ENCODE measurements at places on chromosomes 13 and 19.
A peak's percentile ranks its signal among the peaks of the same experiment; 100 is the strongest.

DNA sequence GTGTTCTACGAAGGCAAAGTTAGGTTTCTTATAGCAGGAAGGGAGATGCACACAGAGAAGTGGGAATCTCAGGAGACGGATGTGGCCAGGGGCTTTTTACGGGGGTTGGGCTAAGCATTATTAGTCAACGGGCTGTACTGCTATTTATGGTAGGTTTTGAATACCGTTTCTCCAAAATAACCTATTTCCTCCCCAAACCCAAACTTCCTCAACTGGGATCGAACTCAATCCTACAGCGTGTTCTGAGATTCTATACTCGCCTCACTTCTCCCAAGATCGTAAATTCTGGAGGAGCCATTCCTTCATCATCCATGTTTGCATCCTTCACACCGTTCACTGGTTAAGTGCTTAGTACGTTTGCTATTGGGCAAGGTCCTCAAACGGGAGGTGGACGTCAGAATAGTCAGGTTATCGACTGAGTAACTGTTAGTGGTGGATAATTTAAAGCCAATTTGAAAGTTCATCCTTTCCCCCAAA is 1.2 kb upstream of the TRIM13 start:
- no peak for DNase-seq

- DNase-seq: no peak
Observed at GRCh38 chr13:51246418-51247277, 24.4 kb downstream of the FAM124A start.

- no peak for DNase-seq
Observed at GRCh38 chr13:28865951-28866350, 45.8 kb downstream of the MTUS2 start.

GRCh38 chr19:10829967-10830366 is 6.0 kb downstream of the TMED1 start:
- no peak for DNase-seq

DNA sequence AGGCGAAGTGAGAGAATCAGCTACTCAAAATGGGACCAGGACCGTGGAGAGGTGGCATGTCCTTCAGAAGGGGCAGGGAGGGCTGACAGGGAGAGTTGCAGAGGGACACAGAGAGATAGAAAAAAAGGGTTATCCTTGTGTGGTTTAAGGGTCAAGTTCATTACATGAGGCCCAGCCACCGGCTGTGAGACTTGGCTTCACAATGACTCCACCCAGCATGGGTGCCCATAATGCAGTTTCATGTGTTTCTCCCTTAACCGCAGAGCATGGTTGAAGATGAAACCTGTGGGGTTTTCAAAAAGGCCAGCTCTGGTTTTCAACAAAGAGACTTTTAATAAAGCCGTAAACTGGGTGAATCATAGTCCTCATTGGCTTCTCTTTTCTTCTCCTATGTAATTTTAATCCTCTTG is 164.6 kb downstream of the KLF5 start:
- no peak for DNase-seq

- DNase-seq: peak; percentile 52
Observed at GRCh38 chr19:17855280-17856152, 4.2 kb upstream of the RPL18A start.

GRCh38 chr19:6393983-6394412 is 1.0 kb upstream of the GTF2F1 start:
- no peak for DNase-seq

DNA sequence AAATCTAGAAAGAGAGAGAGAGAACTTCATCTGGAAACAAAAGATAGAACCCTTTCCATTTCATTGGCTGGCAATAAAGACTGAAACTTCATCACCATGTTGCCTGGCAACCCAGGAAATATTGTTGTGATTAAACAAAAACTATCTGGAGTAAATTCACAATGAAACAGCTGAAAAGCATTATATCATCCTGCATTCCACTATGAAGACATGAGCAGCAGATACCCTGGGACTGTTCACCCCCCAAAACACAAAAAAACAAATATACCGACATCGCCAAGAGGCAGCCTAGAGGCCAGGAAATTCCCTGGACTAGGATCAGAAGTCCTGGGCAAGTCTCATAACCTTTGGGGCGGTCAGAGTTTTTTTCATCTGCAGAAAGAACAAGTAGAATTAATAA is 158.3 kb downstream of the FOXO1 start:
- DNase-seq: no peak

DNA sequence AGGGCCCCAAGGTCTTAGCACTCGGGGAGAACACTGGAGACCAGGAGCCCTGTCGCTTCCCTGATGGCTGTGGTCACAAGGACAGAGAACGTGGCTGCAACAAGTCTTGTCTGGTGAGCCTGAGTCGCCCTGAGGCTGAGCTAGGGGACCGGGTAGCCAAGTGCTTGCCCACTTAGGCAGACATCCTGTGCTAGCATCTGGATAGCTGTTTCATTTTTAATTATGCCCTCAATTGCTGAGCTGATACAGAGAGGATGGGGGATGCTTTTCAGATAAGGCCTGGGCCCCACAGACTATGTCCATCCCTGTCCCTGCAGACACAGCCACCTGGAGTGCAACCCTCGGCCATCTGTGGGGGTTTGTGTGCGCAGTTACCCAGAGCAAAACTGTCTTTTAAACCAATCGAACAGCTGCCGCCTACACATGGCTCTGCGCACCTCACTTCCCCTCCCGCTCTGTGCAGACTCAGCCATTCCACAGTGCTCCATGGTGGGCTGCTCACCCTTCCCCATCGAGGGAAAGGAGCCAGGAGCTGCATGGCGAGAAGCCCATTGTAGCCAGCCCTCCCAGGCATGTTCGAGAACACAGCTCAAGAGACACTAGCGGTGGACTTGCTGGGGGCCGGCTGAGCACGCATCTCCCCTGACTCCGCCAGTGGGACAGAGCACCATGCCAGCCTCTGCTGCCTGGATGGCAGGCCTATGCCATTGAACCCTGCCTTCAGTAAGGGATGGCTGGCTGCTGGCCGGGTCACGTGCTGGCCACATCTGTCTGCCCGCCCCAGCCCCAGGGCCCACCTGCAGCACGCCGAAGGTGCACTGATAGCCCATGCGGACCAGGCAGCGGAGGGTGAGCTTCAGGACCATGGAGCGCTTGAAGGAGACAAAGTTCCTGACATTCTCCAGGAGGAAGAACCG is 19.4 kb upstream of the EIF3G start:
- DNase-seq: no peak

DNA sequence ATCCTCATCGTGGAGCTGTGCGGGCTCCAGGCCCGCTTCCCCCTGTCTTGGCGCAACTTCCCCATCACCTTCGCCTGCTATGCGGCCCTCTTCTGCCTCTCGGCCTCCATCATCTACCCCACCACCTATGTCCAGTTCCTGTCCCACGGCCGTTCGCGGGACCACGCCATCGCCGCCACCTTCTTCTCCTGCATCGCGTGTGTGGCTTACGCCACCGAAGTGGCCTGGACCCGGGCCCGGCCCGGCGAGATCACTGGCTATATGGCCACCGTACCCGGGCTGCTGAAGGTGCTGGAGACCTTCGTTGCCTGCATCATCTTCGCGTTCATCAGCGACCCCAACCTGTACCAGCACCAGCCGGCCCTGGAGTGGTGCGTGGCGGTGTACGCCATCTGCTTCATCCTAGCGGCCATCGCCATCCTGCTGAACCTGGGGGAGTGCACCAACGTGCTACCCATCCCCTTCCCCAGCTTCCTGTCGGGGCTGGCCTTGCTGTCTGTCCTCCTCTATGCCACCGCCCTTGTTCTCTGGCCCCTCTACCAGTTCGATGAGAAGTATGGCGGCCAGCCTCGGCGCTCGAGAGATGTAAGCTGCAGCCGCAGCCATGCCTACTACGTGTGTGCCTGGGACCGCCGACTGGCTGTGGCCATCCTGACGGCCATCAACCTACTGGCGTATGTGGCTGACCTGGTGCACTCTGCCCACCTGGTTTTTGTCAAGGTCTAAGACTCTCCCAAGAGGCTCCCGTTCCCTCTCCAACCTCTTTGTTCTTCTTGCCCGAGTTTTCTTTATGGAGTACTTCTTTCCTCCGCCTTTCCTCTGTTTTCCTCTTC is 6.3 kb downstream of the MYADM start:
- DNase-seq: no peak

- DNase-seq: no peak
Observed at GRCh38 chr13:77574096-77574495, 38.6 kb downstream of the SCEL start.

DNA sequence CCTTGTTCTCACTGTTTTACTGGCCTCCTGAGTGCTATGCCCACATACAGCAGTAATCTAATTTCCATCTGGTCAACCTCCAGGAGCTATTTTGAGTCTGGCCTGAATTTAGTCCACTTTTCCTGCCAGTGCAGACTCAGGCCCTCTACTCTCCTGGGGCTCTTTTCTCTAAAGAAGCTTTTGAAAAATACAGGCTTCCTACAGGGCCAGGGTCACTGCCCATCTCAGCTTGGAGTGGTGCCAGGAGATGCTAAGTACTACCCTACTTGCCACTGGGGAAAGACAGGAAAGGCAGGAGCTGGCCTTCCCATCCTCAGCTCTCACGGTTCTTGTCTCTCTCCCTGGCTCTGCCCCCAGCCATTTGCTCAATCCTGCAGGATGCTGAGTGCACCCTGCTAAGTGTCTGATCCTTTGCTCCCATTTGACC is 101.7 kb upstream of the SERP2 start:
- DNase-seq: no peak

- no peak for DNase-seq
Observed at GRCh38 chr13:62046512-62046911, 630.9 kb upstream of the PCDH20 start.

GRCh38 chr13:85503797-85504196 is 295.4 kb downstream of the SLITRK6 start:
- DNase-seq: no peak

DNA sequence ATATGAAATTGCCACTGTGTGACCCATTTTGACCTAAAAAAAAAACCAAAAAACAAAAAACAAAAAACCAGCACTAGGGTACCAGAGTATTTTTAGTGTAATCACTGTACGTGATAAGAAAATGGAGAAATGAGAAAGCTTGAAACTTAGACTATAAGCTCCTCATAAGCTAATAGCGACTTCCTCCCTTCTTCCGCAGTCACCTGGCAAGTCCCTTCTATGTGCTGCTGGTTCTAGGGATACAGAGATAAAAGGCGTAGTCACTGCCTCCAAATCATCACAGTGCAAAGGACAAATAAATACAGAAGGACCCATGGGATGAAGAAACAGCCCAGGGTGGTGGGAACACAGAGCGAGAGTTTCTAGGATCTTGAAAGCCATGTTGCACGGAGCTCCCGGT is 190.3 kb downstream of the TM9SF2 start:
- no peak for DNase-seq

DNA sequence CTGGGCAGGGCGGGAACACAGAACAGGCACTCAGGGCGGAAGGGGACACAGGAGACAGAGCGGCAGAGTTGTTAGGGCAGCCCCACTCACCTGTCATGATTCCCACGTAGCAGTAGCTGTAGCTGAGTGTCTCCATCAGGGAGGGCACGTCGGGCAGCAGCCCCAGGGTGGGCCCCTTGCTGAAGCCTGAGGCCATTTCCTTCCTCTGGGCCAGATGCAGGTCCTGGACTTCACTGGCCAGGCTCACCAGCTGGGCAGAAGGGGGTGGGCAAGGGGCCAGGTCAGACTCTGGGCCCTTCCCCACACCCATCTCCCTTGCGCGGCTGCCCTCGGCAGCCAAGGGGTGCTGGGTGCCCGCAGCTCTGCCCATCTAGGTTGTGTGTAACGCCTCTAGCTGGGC is 5.9 kb downstream of the MBOAT7 start:
- no peak for DNase-seq

- no peak for DNase-seq
Observed at GRCh38 chr13:30499338-30499737, 33.6 kb upstream of the HMGB1 start.

- no peak for DNase-seq
Observed at GRCh38 chr13:82693607-82694006, 1188.7 kb downstream of the SLITRK1 start.

GRCh38 chr19:4018775-4019504 is 11.4 kb downstream of the PIAS4 start:
- no peak for DNase-seq

DNA sequence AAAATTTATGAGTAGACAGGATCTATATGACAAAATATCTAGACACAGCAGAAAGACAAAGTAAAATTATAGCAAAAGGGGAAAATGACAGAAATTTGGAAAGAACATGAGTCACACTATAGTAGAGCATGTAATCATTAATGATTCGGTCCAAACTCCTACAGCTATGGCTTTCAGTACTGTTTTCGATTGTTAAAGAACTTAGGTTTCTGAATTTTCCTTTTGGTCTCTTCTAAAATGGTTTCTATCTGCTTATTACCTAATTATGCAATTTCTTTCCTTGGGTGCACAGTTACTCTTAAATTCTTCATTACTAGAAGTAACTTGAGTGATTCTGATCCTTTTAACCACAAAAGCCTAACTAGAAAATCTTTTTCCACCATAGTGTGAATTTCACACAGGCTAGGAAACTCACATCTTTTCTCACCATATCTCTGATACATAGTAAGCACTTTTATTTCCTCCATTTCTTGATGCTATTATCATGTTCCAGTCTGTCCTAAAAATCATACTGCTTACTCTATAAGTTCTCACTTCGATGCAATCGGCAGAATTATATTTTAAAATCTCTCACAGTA is 1101.4 kb downstream of the PCDH9 start:
- DNase-seq: no peak

GRCh38 chr19:28615966-28616365 is 597.0 kb downstream of the UQCRFS1 start:
- no peak for DNase-seq

Measured in NCI-H774 (cell line).